ENCODE measurements at places on chromosomes 1 and 21.

- DNase-seq, result no peak
These were observed 496.9 kb downstream of the NEGR1 start for GRCh38 chr1:71785450-71785849.

- DNase-seq, result no peak
These were observed 223.0 kb downstream of the LTN1 start for GRCh38 chr21:28769683-28770082.

DNA sequence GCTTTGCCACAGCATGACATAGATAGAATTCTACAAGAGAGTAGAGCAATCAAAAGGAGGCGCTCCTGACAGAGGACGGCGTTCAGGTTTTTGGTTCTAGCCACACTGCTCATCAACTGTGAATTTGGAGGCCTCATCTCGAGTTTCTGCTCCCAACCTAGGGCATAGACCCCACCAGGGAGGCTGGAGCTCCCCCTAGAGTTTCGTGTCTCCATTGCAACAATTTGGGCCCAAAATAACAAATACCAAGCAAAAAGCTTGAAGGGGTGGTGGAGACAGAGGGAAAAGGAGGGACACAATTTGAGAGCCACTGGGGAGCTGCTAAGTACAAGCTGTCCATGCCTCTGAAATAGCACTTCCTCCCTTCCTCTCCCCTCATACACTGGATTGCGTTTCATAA is 297.0 kb downstream of the GPATCH2 start:
- DNase-seq, result peak; percentile 6

DNA sequence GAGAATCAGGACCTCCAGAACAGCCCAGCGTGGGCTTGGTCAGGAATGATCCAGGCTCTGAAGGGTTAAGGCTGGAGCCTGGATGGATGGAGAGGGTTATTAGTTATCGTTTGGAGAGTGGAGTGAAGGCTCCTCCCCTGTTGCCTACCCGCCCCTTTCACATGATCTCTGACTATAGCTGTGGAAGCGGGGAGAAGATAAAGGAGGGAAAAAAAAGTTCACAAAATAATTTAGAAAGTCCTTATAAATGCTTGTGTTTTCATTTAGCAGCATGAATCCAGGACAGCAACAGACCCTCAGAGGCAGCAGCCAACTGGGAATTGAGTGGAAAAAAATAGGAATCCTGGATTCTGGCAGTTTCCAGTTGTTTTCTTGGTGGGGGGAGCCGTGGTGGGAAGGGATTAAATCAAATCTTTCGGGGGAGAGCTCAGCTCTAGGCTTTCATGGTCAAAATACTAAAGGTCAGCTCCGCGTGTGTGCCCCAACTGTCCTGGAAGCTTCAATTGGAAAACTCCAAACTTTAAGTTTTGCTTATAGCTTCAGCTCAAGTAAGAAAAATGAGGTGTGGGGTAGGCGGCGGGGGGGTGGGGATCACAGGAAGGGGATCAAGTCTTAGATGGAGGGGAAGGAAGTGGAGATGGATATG is 595 bp upstream of the DDR2 start:
- no peak for DNase-seq

DNA sequence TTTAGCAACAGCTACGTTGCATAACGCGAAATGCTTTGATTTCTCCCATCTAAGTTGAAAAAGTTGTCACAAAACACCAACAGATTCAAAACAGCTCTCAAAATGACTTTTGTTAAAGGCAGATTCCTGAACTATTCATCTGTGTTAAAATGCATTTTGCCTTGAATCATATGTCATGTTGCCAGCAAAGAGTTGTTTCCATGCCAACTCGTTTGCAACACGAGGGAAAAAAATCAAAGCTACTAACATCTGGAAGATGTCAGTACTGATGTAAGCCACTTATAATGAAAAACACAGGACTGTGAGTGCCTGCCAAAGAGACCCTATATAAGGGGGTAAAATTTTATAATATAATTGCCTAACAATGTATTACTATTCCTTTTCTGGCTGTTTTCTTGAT is 182.7 kb upstream of the PTBP2 start:
- DNase-seq, result no peak

DNA sequence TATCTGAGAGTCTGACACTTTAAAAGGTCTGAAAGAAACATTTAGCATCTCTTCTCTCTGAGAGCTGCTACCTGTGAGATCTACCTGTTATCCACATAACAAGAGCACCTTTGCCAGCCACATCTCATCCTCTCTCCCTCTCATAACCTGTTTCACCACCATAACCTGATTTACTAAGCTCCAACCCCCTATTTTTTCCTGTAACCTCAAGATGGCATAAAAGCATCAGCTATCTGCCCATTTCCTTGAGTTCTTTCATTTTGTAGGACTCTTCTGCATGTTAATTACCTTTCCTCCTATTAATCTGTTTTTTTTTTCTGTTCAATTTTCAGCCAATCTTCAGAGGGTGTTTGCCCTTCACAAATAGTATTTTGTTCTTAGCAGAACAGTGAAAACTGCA is 136.5 kb upstream of the KCNK1 start:
- DNase-seq, result no peak

DNA sequence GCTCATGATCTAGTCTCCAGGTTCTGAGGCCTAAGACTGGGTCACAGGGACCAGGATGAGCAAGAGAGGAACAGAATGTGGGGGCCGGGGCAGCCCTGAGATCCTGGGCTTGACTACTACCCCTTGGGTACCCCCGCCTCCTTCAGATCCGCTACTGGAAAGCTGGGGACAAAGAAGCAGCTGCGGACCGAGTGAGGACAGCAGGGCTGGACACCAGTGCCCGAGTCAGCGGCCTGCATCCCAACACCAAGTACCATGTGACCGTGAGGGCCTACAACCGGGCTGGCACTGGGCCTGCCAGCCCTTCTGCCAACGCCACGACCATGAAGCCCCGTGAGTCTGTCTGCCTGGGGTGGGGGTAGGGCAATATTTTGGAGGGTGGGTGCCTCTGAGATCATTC is 12.5 kb downstream of the TMEM81 start:
- no peak for DNase-seq

DNA sequence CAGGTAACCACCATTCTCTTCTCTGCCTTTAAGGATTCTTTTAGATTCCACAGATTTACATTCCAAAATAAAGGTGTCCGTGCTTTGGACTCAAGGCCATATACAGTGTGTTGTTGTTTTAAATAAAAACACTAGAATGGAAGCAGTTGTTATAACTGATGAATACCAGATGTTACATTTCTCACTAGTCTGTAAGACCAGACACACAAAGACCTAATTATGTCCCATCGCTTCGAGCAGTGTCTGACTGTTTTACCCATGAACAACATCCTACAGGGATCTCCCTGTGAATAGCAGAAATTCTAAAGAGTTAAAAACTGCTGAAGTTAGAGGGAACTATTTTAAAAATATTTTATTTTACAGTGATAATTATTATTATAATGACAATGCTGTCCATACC is 574.7 kb upstream of the ZP4 start:
- no peak for DNase-seq

DNA sequence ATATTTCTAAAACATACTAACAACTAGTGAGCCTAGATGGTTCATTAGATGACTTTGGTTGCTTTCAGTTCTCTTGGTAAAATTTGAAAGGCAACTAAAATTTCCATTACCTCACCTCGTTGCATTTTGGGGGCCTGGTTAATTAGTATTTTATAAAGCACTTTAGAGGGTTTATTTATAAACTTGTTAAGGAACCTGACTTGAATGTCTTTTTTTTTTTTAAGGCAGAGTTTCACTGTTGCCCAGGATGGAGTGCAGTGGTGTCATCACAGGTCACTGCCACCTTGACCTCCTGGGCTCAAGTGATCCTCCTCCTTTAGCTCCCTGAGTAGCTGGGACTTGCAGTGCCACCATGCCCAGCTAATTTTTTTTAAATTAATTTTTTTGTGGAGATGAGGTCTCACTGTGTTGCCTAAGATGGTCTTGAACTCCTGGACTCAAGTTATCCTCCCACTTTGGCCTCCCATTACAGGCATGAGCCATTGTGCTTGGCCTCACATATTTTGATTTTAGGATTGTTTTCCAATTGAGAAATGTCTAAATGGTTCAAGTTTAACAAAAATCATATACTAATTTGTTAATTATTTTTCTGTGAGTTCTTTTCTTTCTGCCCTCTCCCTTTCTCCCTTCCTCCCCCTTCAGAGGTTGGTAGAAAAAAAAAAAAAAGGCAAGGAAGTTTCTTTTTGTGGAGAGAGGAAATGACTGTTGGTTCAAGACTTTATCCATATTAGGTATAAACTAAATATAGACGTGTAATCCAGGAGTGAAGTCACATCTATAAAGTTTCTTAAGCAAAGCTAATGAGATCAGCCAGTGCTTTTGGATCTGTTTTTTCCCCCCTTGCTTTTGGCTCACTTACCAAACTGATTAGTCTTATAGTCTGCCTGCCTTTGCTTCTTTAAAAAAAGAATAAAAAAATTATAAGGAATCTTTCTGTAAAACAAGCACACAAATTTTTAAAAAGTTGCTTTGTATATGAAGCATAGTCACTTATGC is 24.7 kb downstream of the CLIC4 start:
- no peak for DNase-seq

- no peak for DNase-seq
These were observed 140.3 kb downstream of the ZC3H11B start for GRCh38 chr1:219472596-219472995.

- DNase-seq, result no peak
These were observed 97.0 kb downstream of the CASZ1 start for GRCh38 chr1:10699470-10699835.

GRCh38 chr1:24089743-24090555 is 22.0 kb downstream of the MYOM3 start:
- no peak for DNase-seq

- peak; percentile 57 for DNase-seq
These were observed 23.8 kb downstream of the TSEN15 start for GRCh38 chr1:184075055-184076029.

DNA sequence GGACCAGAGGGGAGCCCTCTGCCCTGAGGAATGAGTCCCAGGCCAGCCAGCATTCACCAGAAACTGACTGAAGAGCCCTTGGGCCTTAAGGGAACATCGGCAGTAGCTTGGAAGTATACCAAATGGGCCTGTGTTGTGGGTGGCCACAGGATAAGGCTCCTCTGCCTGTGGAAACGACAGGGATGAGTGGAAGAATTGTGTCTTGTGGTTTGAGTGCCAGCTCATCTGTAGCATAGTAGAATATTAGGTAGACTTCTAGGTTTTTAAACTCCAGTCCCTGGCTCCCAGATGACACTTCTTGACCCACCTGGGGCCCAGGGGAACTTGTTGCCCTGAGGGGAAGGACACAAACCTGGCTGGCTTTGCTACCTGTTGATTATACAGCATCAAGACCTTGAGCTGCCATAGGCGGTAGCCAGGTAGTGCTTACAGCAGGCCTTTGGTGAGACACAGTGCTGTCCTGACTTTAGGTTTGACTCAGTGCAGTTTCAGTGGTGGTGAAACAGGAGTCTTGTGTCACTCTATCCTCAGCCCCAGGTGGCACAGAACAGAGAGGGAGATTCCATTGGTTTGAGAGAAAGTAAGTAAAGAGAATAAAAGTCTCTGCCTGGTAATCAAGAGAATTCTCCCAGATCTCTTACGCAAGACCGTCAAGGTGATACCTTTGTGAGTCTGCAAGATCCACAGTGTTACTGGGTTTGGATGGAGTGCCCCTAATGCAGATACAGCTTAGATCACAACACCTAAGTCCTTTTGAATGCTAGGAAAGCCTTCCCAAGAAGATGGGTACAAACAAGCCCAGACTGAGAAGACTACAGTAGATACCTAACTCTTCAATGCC is 50.2 kb downstream of the RABGAP1L start:
- DNase-seq, result no peak

- no peak for DNase-seq
These were observed 202.0 kb downstream of the LRRC40 start for GRCh38 chr1:70003211-70003908.

GRCh38 chr1:214927796-214928195 is 154.7 kb upstream of the KCNK2 start:
- DNase-seq, result no peak

GRCh38 chr1:31985430-31985829 is 28.2 kb upstream of the KHDRBS1 start:
- no peak for DNase-seq

- DNase-seq, result no peak
These were observed 10.6 kb upstream of the SLC19A1 start for GRCh38 chr21:45552696-45553391.

DNA sequence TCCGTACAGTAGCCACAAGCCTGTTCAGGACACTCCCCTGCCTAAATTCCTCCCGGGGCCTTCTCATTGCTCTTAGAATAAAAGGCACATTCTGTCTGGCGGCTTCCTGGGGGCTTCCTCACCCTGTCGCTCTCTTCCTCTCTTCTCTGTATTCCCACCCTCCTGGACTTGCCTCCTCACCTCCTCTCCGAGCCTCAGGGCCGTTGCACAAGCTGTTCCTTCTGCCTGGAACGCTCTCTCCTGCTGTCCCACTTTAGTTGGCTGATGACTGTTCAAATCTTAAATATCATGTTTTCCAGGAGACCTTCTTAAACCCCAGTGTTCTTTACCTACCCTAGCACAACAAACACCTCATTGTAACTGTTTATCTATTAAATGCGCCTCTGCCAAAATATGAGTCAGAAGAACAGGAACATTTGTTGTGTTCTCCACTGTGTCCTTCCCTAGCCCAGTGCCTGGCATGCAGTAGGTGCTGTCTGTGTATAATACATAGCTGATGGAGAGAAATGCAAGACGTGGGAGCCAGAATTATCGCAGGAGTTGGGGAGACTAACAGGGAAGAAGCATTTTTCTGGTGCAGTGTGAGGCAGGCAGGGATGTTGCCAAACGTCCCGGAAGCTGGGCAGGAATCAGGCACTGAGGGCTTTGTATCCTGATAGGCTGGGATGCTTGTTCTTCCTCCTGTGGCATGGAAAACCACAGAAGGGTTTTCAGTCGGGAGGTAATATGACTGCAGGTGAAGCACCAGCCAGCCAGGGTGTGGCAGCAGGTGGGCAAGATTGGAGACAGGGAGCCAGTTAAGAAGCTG is 24.1 kb upstream of the THRAP3 start:
- no peak for DNase-seq

GRCh38 chr1:30366199-30366598 is 357.2 kb downstream of the MATN1 start:
- DNase-seq, result no peak

- no peak for DNase-seq
These were observed 21.0 kb upstream of the PIK3CD start for GRCh38 chr1:9630331-9631111.

DNA sequence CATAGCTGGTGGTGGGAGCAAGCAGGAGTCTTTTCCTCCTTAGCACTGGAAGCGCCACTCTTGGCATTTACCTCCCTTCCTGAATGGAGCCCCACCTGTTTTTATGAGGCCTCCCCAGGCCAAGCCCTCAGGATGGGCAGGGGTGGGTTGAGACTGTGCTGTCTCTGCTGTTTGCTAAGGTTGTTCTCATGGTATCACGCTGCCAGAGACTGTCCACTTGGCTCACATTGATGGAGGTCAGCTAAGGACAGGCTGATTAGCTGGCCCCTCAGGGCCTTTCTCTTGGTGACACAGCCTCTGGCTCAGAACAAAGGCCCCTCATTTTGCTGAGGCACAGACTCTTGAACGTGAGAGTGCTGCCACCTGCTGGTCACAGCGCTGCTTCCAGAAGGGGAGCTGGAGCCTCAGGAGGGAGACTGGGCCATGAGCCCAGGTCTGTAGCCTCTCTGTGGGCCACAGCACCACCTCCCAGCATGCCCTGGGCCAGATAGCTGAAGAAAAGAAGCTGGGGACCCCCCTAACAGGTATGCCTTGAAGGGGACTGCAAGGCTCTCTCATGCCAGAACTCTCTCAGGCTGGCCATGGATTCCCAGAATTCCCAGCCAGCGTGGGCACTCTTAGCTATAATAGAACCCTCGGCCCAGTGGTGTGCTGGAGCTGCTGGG is 85.6 kb downstream of the CD58 start:
- DNase-seq, result peak; percentile 82
